ENCODE measurements at places on chromosomes 12 and 14.

GRCh38 chr12:75909714-75910656 is 121.6 kb downstream of the PHLDA1 start:
- DNase-seq, result no peak

- DNase-seq, result no peak
These were observed 58.5 kb upstream of the RMST start for GRCh38 chr12:97404093-97404492.

DNA sequence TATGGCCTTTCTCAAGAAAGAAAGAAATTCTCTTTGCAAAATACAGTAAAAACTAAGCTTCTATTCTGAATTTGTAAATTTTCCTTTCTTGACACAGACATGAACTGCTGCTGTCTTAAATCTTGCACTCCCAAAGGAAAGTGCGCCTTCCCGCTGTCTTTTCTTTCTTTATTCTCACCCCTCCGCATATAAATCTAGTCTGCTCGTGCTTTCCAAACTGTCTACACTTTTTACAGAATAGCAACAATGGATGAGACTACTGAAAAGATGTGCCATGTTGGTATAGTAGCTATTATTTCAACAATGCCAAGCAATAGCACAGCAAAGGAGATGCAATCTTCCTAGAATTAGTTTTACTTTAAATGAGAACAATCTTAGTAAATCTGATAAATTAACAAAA is 328.8 kb upstream of the PDE3A start:
- no peak for DNase-seq

- DNase-seq, result no peak
These were observed 99.4 kb downstream of the LGMN start for GRCh38 chr14:92649066-92649465.

- DNase-seq, result no peak
These were observed 48.3 kb upstream of the ZFP36L1 start for GRCh38 chr14:68841016-68841809.

DNA sequence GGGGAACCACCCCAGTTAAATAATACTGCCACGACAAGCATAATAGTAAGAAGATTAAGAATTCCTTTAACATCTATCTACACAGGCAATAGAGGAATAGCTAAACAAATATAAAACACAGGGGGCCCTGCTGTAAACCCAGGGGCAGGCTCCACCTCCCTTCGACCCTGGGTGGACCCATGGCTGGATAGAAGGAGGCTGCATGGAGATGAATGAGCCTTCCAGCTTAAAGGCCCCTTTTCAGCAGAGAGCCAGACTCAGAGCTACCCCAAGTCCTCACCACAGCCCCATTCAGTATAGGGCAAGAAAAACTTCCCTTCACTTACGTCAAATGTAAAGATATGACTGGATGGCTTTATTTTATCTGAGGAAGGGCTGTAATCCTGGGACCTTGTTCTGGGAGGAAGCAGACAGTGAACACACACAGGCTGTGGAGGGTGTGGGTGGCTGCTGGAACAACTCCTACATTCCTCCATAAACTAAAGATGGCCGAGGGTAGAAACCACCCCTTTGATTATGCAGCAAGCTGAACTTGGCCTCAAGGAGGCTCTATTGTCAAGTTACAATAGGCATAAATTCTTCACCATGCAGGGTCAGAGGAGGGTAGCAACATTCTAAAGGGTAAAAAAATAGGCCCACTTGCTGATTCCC is 30.4 kb downstream of the NUAK1 start:
- no peak for DNase-seq

GRCh38 chr12:93608313-93608712 is 35.8 kb downstream of the SOCS2 start:
- no peak for DNase-seq

- no peak for DNase-seq
These were observed 35.7 kb upstream of the CLMN start for GRCh38 chr14:95355422-95355821.

DNA sequence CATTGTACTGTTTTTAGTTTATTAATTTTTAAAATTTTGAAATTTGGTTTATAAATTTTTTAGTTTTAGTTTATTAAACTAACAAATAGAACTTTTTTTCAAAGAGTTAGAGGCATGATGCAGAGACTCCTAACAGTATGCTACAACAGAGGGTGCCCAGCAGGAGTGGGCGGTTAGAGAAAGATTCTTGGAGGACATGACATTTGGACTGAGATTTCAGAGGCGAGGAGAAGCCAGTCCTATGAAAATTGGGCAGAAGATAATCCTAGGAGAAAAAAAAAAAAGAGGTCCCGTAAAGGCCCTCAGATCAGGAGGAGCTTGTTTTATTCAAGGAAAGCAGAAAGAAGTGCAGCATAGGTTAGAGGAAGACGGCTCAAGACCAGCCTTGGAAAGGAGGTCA is 21.7 kb downstream of the KCNK10 start:
- DNase-seq, result no peak

DNA sequence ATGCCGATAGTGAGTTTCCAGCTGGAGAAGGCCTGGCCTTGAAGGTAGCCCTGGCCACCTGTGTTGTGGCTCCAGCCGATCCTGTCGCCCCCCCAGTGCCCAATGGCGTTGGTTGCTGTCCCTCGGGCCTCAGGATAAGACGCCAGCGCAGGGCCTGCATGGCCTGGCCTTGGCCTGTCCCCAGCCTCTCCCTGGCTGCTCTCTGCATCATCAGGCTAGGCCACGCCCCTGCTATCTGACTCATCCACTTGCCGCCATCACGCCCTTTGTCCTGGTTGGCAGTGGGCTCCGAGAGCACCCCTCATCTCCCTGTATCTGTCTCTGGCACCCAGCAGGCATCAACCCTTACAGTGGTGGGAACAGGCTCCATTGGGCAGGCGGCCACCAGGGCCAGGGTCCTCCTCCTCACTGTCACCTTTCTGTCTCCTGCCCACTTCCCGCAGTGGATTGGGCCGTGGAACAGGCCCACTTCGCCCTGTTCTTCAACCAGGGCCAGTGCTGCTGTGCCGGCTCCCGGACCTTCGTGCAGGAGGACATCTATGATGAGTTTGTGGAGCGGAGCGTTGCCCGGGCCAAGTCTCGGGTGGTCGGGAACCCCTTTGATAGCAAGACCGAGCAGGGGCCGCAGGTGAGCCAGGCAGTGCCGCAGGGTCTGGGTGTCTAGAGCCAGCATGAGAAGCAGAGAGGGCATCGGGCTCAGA is 25.6 kb downstream of the ALDH2 start:
- DNase-seq, result no peak

DNA sequence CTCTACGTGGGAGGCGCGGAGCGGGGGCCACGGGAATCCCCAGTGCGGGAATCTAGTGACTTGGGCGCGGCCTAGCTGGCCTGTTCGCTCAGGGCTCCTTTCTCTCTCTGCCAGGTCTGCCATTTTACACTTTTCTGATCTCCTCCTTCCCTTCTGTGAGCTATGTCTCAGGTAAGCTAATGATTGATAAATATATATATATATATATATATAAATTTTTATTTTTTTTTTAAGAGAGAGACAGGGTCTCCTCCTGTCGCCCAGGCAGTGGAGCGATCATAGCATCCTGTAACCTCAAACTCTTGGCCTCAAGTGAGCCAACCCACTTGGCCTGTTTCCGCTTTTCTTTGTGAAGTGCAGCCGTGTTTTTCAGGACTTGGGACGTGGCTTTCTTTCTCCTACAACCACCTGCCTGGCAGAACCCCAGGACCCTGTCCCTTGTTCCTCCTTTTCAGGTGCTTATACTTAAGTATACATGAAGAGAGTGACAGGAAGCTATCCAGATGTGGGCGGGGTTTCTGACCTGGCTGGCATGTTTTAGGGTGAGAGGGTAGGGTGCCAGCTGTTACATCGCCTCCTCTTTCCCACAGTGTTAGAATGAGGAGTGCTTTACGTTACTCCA is 547 bp downstream of the ZNF140 start:
- DNase-seq, result peak; percentile 26

DNA sequence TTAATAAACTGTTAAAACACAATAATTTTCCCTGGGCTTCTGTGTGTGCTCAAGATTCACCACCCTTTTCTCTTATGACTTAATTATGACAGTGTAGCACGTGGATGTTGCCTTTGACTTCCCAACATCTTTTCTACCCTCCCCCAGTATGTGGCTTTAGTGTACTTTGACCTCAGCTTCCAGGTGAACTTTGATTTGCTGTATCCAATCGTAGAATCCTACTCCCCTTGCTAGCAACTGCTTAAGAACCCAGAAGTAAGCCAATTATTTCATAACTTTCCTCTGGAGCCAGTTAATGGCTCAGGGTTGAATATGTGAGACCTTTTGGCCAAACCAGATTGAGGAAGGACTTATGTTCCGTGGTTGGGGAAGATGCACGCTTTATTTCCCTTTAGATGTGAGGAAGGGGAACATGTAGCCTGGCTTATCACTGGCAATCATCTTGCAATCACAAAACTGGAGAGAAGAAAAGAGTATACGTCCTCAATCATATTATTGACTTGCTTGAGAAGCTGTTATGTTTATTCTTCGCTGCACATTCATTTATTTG is 259.6 kb upstream of the ATP2B1 start:
- no peak for DNase-seq

- no peak for DNase-seq
These were observed at the start of gene ART4 for GRCh38 chr12:14843425-14843887. Gene ART4, minus strand, starts transcription at chr12:14843526. Its CDS starts 413 bp downstream, at chr12:14843113.

DNA sequence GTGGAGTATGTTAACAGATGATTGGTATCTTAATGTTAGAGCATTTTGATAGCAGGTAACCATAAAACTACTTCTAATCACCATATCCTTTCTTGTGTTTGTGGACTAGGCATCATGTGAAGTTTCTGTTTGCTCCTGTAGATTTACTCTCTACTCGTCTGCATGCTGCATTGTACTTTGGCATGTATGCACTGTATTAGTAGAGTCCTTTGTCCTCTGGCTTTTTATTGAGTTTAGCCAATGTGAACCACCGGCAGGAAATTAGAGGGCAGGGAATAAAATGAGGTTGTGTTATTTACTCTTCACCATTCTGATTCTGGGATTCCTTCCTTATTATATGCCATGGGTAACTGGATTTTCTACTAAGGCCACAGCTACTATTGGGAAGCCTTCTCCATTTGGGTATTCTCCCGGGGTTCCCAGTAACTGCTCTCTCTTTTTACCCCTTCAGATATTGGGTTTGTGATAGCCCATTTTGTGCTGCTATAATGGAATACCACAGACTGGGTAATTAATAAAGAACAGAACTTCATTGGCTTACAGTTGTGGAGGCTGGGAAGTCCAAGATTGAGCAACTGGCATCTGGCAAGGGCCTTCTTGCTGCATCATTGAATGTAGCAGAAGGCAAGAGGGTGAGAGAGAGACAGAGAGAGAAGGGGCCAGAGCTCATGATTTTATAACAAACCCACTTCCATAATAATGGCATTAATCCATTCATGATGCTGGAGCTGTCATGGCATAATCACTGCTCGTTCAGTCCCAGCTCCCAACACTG is 22.4 kb downstream of the FAM177A1 start:
- no peak for DNase-seq

GRCh38 chr12:110622582-110622981 is 8.7 kb downstream of the TCTN1 start:
- no peak for DNase-seq

GRCh38 chr14:91323671-91324605 is 79.4 kb upstream of the GPR68 start:
- DNase-seq, result peak; percentile 94

DNA sequence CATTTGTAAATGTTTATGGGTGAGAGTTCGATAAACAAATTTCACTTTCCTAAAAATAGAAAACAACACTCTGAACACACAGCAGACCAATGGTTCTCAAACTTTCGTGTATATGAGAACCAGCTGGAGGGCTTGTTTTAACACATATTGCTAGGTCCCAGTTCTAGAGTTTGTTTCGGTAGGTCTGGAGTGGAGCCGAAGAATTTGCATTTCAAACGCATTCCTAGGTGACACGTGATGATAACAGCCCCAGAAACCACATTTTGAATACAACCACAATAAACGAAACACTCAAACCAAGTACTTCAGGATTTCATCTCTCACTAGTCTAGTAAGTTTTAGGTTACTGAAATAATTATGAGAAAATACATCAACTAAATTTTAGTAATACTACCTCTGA is 17.1 kb downstream of the SEC23A start:
- DNase-seq, result no peak

DNA sequence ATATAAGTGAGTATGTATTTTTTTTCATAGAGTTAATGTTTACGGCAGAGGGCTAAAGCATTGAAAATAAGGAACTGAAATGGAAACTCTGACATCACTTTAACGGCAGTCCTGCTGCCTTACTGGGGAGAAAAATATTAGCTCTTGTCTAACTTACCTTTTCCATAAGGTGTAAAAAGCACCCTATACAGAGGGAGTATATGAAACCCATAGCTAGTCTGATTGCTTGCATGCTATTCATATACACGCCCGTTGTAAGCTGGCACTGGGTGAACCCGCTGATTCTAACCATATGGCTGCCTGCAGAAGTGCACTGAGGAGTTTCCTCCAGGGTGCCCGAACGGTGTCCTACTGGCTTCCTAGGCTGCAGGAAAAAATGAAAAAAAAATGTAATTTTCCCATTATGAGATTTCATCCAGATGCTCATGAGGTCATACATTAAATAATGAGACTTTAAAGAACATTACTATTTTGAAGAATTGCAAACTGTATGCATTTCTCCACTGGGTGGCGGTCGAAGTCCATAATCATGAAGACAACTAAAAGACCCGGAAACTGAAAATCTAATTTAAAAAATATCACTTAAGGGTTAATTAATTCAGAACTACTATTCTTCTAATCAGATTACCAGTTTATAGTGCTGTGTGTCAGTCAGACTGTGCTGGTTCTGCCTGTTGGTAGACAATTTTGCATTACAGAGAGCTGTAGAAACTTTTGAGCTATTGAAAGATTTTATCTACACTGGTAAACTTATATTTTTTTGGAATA is 144.7 kb downstream of the ALX1 start:
- peak; percentile 41 for DNase-seq

- peak; percentile 87 for DNase-seq
These were observed 437 bp downstream of the ERO1A start for GRCh38 chr14:52694761-52695480.

DNA sequence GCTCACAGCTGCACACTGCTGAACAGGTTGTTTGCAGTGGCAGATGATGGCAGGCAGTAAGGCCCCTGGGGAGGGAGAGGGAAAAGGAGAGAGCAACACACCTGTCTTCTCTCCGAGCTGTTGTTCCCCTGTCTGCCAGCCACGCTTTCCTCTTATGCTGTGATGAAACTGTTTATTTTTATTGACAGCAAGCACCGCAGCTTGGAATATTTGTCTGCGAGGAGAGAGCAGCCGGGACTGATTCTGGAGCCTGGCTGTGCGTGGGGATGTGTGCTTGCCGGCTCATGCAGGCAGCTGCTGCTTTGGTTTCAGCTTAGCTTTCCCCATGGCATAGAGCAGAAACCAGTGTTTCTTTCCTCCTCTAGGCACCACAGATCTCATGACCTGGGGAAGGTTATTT is 58.7 kb upstream of the KCNA5 start:
- no peak for DNase-seq
